Stimulated activated CD4-positive, alpha-beta T cell treated with anti-CD3 and anti-CD28 coated beads, Interleukin-15, amount 100 ng/mL, for 1 hour (primary cell): ENCODE measurements at places on chromosomes 16 and 17.

DNA sequence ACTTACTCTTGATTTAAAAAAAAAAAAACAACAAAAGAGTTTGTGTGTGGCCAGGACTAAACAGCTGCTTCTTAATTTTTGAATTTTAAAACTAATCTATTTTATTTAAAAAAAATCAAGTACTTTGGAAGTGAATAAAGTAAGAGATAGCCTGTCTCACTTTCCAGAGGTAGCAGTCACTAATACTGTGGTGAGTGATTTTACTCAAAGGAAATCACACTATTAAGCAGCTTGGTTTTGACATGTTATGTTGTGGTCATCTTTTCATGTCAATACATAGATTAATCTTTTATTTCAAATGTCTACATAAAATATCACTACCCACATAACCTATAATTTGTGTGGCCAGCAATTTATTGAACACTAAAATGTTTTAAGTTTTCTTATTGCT, 102.2 kb upstream of the HLF start:
- DNase-seq, result no peak

GRCh38 chr17:30351735-30352134, 17.9 kb upstream of the TMIGD1 start:
- no peak for DNase-seq

GRCh38 chr17:66717641-66718058, 117.3 kb upstream of the CACNG5 start:
- DNase-seq, result no peak

DNA sequence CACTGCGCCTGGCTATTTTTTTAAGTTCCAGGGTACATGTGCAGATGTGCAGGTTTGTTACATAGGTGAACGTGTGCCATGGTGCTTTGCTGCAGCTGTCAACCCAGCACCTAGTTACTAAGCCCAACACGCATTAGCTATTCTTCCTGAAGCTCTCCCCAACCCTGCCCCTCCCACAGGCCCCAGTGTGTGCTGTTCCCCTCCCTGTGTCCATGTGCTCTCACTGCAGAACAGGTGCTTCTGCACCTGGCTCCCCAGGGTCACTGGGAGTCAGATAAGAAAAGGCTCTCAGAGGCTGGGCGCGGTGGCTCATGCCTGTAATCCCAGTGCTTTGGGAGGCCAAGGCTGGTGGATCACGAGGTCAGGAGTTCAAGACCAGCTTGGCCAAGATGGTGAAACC, 6.2 kb downstream of the HASPIN start:
- DNase-seq, result no peak
